ENCODE measurements at places on chromosomes 16 and 17.

DNA sequence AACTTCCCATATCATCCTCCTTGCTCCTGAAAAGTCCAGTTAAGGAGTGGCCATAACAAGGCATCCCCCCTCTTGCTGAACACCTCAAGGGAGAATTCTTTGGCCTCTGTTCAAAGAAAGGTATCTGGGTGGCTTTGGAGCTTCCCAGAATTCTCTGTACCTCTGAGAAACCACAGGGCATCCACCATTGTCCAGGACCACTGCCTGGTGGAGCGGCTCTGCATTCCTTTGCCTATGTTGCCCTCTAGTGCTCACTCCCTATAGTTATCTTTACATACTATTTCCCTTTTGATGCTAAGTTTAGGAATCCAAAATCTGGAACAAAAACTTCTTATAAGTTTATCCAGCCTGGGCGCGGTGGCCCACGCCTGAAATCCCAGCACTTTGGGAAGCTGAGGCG, 30.3 kb downstream of the CHD9NB start:
- DNase-seq = peak; percentile 7

DNA sequence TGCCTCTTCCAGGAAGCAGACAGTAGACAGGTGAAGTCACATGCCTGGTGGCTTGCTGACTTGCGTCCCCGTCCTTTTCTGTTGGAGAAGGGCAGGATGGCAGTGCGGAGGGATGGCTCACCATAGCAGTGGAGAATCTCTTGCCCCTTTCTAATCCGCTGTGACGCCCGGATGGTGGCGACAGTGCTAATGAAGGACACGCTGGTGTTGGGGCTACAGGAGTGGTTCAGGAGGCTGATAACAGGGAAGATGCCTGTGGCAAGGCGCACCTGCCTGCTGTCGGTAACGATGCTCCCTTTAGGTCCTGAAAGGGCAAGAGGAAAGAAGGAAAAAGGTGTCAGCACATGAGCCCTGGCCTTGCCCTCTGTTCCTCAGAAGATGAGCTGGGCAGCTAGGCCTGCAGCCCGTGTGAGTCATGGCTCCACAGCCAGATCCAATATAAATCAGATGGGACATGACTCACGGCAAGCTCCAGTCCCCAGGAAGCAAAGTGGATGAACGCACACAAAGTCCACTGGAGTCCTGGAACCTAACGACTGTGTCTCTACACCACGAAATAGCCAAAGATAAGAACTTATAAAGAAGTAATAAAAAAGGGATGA, 25.5 kb downstream of the SERPINF1 start:
- no peak for DNase-seq

- no peak for DNase-seq
Measured at GRCh38 chr17:82419540-82419939, 1.2 kb upstream of the OGFOD3 start.

- no peak for DNase-seq
Measured at GRCh38 chr17:55959756-55960155, 193.5 kb upstream of the ANKFN1 start.

DNA sequence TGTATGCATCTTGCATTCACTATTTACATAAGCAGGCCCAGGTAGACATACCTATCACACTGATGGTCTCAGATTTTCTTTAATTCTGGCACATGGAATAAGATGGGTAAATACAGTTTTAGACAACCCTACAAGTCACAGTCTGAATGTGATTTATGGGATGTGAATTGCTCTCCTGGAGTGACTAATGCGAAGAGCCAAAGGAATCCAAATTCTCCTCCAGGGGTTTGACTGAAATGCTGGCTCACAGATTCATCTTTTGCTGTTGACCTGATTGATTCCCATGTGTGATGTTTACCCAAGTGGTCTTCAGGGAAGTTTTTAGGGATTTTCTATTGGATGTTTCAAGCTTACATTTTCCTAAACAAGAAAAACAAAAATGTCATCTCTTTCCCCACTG, 277.9 kb upstream of the MON1B start:
- DNase-seq = no peak

GRCh38 chr17:81817758-81818147, 13.8 kb downstream of the GCGR start:
- no peak for DNase-seq

DNA sequence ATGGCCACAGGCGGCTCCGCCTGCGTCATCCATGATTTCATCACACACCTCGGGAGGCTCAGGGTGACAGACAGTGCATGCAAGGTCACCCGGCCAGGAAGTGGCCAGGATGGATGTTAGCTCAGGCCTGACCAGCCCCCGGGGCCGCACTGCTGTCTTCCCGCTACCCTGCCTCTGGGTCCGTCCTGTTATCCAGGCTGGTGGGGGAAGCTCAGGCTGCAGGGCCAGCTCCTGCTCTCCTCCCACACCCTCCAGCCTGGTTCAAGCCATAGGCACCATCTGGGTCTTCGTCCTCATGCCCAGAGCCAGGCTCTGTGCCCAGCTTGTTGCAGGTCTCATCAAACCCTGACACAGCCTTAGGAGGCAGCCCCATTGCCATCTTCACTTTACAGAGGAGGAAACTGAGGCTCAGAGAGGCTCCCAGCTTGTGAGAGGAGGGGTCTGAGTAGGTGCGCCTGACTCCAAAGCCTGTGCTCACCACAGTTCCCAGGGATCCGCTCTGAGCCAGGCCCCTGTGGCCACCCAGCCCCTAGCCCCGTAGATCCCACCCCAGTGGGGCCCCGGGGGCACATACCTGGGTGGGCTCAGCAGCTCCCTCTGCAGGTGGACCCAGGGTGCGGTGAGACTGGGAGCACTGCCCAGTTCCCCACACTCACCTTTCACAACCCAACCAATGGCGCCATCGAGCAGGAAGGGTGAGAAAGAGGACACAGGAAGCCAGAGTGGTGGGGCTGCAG, 412 bp upstream of the ADGRG3 start:
- DNase-seq = no peak

DNA sequence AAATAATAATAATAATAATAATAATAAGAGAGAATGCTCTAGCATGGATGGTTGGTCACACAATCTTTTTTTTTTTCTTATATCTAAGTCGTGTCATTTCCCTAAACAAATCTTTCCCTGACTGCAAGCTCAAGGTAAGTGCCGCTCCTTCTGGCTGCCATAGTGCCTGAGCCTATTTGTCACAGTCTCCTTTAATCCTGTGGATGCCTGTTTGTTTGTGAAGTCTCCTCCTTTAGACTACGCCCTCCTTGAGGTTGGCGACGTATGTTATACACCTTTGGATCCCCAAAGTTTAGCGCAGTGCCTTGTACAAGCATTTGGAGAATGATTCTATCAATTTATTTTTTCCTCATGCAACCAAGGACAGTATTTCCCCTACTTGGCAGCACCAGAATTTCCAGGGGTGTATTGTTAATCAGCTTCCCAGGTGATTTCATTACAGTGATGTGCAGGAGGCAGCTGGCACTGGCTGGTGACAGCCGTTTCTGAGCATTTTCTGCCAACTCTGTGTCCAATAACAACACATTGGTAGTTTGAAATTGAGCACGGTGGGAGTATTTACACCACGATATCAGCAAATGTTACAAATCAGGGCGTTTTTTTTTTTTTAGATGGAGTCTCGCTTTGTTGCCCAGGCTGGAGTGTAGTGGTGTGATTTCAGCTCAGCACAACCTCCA, 26.6 kb downstream of the TMEM238L start:
- no peak for DNase-seq

DNA sequence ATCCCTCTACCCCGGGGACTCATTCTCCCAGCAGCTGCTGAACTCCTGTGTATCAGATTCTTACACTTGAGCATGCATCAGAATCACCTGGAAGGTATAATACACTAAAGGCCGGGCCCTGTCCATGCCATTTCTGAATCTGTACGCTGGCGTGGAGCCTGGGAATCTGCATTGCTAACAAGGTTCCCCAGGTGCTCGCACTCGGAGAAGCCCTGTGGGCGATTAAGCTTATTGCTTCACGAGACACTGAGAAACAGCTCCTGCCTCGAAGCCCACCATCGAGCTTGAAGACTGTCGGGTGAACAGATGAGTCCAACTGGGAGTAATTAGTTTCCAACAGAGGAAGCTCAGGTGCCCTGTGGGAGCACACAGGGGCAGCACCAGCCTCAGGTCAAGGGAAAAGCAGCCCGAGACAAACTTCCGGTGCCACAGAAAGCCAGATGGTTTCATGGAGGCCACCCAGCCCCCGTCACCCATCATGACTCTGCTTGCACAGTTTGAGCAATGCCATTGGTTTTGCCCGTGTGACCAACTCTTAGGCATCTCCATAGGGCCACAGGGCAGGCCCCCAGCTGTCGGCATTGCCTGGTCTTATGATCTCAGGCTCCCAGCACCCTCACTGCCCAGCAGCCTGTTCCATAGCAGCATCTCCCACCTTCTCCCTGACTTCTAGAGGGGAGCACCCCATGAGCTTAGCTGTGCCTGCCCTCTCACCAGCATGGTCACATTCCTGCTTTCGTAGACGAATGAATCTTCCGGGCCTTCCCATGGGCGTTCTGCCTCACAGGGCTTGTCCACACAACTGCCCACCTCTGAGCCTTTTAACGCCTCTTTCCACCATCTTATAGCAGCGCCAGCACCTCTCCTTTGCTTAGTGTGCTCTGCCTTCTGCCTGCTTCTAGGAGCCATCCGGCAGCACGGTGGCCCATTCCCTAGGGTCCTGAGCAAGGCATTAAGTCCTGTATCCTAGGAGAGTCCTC, 10.9 kb downstream of the CTRB2 start:
- DNase-seq = no peak

DNA sequence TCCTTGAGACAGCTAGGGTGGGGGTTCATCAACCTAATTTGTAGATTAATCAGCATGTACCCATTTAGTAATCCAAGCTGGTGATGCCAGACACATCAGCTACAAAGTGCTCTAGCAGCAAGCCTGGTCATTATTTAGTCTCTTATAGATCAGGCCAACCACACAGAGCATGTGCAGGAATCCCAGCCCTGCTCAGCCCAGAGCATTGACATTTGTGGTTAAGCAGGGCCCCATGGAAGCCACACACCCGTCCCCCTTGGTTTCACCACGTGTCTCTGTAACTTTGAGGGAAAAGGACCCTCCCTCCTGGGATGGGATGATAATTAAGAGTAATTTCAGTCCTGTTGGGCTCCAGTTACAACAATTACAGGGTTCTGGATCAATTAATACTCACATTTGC, 268.8 kb upstream of the RPL38 start:
- no peak for DNase-seq

DNA sequence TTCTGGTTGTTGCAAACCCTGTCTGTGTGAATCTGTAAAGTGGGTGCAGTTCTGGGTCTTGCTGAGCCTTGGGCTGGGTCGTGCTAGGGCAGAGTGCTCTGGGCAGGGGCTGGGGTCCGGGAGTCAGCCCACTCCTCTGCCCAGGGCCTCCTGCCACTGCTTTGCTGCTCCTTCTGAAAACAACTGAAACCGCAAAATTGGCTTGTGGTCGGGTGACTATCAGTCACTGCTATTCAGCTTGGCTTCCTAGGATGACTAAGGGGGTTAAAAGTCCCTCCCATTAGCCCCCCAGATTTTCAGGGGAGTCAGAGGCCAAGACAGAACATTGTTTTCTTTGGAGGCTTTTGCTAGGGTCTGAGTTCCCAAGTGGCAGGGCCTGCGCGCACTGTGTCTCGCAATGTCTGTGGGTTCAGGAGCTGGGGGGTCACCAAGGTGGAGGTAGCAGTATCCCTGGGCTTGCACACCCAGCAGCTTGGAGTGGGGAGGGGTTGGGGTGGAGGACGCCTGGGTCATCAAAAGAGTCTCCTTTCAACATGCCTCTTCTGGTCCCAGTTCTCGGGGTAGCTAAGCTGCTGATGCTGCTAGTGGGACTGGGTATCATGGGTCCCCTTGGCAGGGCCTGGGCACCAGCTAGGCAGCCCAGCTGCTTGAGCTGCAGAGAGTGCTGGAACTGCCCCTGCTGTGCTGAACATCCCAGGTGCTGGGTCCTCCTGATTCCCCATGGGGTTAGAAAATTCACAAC, 13.5 kb upstream of the TBX21 start:
- no peak for DNase-seq
